ENCODE measurements at places on chromosomes 1 and 21.

GRCh38 chr1:1370771-1371300 lies 4.2 kb downstream of the AURKAIP1 start:
- no peak for ATAC-seq

- ATAC-seq: no peak
Observed at GRCh38 chr1:17574516-17574915, 35.0 kb downstream of the ARHGEF10L start.

GRCh38 chr1:171583591-171584201 lies 38.3 kb upstream of the MYOCOS start:
- no peak for ATAC-seq

GRCh38 chr1:34781844-34782391 lies 904 bp downstream of the GJB3 start:
- no peak for ATAC-seq
